GM19239 (cell line): ENCODE measurements at places on chromosomes 6 and 20.
A peak's percentile ranks its signal among the peaks of the same experiment; 100 is the strongest.

DNA sequence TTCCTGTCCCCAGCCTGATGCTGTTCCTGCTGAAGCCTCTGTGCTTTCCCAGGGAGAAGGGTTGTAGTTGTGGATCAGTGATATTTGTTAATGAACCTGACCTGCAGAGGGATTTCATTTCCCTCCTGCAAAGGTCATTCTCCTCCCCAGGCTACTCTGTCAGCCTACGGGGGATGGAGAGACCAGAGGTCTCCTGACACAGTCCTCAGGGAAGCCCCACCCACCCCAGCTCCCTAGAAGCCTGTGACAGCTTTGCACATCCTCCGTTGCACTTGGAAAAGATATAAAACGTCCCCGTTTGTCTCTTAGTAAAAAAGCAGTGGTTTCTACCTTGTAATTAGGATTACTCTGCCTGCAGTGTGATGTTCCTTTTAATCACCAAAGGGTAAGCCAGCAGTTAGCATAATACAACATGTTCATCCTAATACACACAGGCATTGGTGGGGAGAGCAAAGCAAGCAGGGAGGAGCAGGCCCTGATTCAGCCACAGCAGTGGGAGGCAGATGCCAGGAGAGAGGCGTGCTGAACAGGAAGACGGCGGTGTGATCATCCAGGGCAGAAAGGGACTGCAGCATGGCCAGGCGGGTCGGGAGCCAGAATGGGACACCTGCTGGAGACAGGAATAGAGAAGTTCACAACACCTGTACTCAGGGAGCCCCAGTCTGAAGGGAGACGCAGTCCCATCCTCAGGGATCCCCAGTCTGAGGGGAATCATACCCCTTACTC lies 293.5 kb downstream of the LRFN2 start:
- no peak for DNase-seq

DNA sequence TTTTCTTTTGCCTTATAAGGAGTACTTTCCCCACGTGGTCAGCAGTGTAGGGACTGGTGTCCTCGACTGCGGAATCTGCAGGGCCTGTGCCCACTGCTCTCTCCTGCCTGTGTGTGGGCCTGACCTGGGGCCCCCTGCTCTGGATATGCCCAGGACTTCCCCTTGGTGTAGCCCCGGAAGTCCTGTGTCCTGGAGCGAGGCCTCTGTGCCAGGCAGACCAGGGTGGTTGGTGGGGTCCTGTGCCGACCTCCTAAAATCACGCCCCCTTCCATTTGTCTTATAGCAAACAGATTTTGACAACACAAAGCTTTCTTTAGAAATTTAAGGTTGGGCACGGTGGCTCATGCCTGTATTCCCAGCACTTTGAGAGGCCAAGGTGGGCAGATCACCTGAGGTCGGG lies 64.2 kb downstream of the DLL1 start:
- DNase-seq: no peak

GRCh38 chr20:24721891-24722568 lies 227.0 kb upstream of the CST7 start:
- no peak for DNase-seq

GRCh38 chr20:62631336-62632308 lies 10.7 kb upstream of the SLCO4A1 start:
- no peak for DNase-seq

- no peak for DNase-seq
These were observed 109.9 kb downstream of the CD2AP start for GRCh38 chr6:47587493-47587892.

GRCh38 chr6:97312241-97312640 lies 29.2 kb upstream of the MMS22L start:
- DNase-seq: no peak

DNA sequence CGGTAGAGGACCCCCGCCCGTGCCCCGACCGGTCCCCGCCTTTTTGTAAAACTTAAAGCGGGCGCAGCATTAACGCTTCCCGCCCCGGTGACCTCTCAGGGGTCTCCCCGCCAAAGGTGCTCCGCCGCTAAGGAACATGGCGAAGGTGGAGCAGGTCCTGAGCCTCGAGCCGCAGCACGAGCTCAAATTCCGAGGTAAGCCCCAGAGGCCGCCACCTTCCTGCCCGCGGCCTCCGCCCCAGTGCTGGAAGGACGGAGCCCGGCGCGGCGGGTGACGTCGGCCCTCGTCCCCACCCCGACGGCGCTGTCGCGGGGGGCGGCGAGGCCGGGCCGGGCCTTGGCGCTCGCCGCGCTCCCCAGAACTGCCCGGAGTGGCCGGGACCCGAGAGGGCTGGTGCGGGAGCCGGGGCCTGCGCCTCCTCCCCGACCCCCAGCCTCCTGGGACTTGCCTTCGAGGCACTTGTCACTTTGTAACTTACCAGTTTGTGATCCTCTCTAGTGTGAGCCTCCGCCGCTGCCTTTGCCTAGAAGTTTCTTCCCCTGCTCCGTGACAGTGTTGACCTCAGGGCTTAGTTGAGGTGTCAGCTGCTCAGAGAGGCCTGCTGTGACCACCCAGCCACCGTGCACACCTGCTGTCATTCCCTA lies 417 bp downstream of the VAPB start:
- DNase-seq: peak; percentile 24

- no peak for DNase-seq
These were observed 2.5 kb upstream of the FYN start for GRCh38 chr6:111875741-111876140.

- DNase-seq: no peak
These were observed 55.1 kb upstream of the FBXL4 start for GRCh38 chr6:99002831-99003230.

- no peak for DNase-seq
These were observed 134.1 kb downstream of the FAM83B start for GRCh38 chr6:54980511-54981275.
